ENCODE measurements at places on chromosomes 1 and 21. TPM values are rescaled to one million over a fixed set of nuclear protein-coding genes. Genes with fewer than 3 reads are reported as not detected.

DNA sequence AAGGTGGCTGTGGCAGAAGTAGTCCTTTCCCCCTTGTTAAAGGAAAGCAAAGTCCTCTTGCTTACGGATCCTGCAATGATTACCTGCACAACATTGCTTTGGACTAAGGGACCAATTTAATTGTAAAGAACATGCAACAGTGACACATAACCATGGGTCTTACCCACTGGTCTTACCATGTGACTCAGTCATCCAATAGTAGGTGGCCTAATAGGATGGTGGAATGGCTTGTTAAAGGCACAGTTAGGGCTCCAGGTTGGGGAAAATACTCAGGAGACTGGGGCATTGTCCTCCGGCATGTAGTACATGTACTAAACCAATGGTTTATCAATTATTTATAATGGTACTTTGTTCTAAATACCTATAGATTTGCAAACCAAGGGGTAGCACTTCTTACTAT is 2.1 kb upstream of the YIPF1 start:
- no peak for DNase-seq

- no peak for DNase-seq
These were observed 10.7 kb upstream of the HNRNPU start for GRCh38 chr1:244874974-244875579.

DNA sequence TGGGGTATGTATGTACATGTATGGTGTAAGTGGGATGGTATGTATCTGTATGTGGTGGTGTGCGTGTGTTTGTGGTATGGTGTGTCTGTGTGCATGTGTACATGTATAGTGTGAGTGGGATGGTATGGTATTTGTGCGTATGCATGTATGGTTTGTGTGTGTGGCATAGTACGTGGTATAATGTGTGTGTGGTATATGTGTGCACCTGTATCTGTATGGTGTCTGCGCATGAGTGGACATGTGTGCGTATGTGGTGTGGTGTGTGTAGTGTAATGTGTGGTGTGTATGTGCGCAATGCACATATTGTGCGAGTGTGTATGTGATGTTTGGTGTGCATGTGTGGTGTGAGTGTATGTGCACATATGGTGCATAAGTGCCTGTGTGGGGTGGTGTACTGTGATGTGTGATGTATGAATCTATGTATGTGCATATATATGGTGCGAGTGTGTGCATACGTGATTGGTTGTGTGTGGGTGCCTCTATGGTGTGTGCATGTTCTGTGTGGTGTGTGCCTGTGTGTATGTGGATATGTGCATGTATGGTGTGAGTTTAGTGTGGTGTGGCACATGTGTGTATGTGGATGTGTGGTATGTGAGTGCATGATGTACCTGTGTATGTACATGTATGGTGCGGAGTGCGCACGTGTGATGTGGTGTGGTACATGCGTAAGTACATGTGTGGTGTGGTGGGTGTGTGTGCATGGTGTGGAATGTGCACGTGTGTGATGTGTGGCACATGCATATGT is 38.8 kb downstream of the WDR4 start:
- no peak for DNase-seq

DNA sequence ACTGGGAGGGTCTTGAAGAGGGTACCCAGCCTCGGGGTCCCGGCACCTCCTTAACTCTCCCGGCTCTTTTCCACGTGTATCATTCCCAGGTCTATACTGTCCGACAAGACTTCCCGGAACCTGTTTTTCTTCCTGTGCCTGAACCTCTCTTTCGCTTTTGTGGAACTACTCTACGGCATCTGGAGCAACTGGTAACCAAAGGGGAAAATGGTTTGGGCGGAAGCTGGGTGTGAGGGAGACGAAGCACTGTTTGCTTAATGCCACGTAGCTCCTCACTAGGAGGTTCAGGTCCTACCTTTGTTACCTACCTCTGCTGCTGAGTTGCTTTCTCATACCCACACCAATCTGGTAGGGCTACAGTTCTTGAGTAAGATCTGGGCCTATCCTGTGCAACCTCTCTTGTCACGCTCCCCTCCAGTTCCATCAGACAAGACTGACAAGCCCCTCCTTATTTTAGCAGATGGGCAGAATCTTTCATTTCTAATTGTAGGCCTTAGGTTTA is 642 bp downstream of the SLC30A7 start:
- DNase-seq, result peak; percentile 43

DNA sequence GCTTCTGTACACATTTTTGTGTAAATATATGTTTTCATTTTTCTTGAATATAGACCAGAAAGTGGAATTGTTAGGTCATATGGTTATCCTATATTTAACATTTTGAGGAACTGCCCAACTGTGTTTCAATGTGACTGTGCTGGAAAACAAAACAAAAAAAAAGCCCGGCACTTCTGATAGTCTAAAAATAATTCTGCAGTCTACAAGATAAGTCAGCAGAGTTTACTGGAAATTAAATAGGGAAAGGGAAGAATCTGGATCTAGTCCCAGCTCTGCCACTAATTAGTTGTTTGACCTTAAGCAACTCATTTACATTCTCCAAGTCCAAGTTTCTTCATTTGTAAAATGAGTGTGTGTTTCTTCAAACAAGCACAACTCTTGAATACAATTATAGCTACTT is 869.1 kb upstream of the B3GALT2 start:
- peak; percentile 2 for DNase-seq

Gene DLGAP3
- 4.5 TPM for total RNA-seq

Gene INSRR
- not detected for total RNA-seq

Gene OR2L5
- not detected for total RNA-seq

Gene GREM2
- not detected for total RNA-seq

- no peak for DNase-seq
These were observed 13.5 kb downstream of the VANGL1 start for GRCh38 chr1:115655306-115655663.

Gene LCE1B
- total RNA-seq, result not detected

- no peak for DNase-seq
These were observed 16.5 kb downstream of the ACOT11 start for GRCh38 chr1:54564312-54565112.

DNA sequence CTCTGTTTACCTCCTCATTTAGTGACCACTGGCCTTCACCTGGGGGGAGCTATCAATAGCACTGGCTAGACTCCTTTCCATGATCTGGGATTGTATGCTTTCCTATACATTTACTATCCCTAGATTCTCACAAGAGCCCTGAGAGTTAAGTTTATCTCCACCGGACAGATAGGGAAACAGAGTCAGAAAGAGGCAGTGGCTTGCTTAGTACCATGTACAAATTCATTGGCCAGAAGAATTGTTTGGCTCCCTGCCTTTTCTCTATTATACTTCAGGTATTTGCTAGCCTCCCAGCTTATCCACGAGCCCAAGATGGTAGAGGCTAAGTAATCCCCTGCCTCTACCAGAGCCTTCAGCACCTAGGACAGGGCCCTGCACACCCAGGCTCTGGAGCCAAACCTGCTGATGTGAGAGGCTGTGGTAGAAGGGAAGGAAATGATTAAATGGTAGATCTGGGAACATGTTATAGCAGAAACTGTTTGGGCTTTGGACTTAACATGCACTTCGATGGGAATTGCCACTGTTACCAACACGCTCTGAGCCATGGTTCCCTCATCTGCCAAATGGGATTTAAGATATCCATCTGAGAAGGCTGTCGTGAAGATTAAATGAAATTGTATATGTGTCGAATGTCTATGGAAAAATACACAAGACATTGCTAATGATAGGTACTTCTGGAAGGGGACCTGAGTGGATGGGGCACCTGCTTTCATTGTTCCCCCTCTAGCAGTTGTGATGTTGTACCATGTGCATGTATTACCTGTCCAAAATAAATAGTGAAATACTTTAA is 3.1 kb upstream of the BLACAT1 start:
- peak; percentile 25 for DNase-seq

Gene ESPN
- not detected for total RNA-seq

DNA sequence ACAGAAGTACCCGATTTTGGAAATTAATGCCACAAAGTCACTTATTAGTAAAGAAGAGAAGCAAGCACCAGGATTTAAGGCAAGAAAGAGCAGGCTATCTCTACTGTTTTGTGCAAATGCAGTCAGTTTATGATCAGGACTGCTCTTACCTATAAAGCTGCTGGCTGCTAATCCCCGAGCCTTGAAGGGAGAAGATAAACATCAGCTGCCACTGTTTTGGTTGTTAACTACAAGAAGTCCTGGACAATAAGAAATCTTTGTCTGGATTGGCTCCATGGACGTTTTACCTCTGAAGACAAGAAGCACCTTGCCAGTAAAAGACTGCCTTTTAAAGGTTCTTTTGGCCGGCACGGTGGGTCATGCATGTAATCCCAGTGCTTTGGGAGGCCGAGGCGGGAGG is 21.4 kb downstream of the FRRS1 start:
- no peak for DNase-seq

- DNase-seq, result no peak
These were observed 74.7 kb upstream of the TLR5 start for GRCh38 chr1:223217781-223218180.

GRCh38 chr21:36664662-36664990 is 34.3 kb upstream of the SIM2 start:
- no peak for DNase-seq

Gene IL19
- not detected for total RNA-seq

DNA sequence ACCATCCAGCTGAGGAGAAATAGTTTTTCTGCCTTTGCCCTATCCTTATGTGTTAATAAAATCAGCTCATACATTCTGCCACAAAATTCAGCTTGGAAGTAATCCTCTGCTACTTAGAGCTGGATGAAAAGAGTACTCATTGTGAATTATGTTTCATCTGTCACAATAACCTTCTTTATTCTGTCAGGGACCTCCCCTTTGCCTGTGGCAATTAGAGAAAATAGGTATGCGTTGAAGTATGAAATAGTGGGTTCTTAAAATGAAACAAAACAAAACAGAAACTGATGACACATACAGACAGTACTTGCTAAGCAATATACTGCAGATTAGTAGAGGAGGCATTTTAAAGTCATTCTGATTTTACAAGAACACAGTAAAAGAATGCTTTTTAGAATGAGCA is 578.5 kb downstream of the USP25 start:
- no peak for DNase-seq

GRCh38 chr1:164704954-164705353 is 146.0 kb downstream of the PBX1 start:
- no peak for DNase-seq

Gene CD48
- not detected for total RNA-seq

DNA sequence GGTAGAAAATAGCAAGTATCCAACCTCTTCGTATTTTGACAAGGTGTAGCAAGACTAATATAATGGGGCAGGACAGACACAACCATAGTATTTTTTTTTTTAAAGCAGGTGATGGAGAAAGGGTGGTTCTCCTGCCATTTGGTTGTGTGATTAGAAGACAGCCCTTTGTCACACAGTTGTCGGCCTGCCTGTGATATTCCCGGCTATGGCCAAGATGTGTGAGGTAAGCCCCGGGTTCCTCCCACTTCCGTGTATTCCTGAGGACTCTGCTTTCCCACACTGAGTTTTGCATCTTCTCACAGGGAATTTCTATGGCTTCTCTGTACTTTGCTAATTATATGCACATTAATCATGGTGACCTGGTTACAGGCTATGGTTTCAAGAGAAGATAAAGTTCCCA is 35.9 kb downstream of the ZNF496 start:
- DNase-seq, result no peak

GRCh38 chr21:37028570-37028969 is 22.1 kb downstream of the RIPPLY3 start:
- no peak for DNase-seq

- no peak for DNase-seq
These were observed 184.9 kb downstream of the ZC3H11B start for GRCh38 chr1:219427989-219428388.

- DNase-seq, result peak; percentile 48
These were observed 16.6 kb upstream of the LEMD1 start for GRCh38 chr1:205438213-205439158.

DNA sequence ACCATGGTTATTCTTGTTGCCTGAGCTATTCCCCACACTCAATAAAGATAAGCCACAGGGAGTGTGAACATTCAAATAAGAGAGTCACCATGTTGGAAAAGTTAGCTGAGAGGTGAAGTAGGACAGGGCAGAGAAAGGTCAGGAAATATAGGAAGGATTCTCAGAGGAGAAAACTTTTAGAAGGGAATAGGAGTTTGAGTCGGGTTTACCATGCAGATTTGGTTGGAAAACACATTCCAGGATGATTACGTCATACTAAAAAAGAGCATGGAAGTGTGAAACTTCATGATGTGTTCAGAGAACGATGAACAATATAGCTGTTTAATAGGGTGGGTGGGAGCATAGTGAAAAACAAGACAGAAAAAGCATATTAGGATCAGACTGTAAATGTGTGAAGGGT is 1125.3 kb upstream of the ADGRL2 start:
- DNase-seq, result no peak

DNA sequence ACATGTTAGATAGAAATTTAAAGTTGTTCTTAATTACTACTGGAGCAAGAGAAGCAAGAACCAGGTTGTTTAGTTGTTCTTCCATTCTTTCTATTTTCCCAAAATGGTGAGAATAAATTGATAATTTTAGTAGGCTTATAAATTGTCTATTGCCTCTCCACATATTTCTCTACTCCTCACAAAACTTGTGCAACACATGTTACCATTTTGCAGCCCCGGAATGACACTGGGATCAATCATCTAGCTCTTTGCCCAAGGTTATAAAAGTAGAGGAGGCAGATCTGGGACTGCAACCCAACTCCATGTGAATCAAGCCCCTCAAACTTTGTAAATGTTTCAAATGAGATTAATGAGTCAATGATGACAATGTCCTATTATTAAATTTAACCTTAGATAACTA is 34.9 kb downstream of the PRMT6 start:
- no peak for DNase-seq

Gene LRRN2
- 0.12 TPM for total RNA-seq

Gene ZNHIT6
- 4.4 TPM for total RNA-seq

DNA sequence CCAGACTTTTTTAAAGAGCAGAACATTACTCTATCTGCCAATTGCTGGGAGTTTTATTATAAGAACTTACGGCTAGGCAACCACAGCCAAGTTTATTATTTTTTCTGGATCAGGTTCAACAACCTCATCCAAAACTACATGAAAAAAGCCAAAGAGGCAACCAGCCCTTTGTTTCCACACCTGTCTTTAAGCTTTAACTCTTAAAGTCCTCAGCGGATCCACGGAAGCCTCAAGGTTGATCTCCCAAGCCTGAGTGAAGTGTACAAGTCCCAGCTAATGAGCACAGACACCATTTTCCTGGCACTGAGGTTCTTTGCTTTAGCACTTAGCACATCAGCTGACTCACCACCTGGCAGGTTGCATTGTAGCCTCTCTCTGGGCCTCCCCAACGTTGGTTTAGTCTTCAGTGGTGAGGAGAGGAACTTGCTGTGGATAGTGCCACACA is 143.1 kb downstream of the TGFBR3 start:
- DNase-seq, result no peak

Gene TTC39A
- total RNA-seq, result 20.3 TPM

All from G401 (cell line).